Left hindlimb (tissue), 1 donor: ENCODE measurements at places on chromosomes 7 and 10.

DNA sequence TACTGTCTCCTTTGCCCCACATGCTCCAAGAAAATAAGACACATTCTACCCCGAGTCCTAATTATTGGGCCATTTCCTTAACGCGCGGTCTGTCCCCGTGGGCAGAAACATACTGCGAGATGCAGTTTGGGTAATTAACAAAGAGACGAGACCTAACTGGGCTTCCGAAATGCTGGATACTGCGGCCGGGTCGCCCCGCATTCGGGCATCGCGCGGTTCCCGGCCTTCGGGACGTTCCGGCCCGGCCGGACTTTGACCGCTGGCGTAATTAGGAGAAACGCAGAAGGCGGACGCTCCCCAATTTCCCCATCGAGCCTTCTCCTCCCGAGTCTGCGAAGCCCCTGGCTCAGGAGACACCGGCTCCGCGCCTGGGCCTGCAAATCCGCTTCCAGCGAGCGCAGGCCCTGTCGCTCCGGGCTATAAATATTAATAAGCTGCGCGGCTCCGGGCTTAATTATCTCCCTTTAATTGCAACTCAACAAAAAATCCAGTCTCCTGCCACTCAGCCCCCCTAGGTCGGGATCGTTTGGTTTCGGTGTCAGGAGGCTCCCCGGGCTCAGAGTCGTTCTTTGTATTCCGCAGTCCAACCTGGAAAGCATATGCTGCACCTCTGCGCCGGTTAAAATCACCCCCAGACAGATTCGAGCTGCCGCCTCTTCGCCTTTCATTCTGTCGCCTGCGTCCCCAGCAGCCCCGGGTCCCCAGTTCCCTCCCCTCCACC, 131.5 kb downstream of the SPAG6 start:
- no peak for DNase-seq

DNA sequence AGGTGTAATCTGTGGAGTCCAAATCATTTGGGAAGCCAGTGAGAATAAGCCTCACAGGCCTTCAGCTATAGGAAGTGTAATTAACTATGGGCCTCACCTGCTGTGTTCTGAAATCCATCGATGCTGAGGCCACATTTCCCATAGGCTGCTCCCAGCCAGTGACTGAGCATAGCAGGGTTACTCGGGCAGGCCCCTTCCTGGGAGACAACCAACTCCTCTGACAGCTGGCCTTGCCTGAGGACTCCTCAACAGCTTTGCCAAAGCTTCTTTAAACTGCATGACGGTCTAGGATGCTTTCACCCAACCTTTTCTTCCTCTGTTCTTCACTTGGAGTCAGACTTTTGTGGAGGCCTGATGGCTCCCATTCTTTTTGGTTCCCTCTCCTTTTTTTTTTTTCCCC, 63.8 kb upstream of the SMNDC1 start:
- DNase-seq = no peak

- DNase-seq = no peak
Observed at GRCh38 chr7:138667535-138668228, 33.5 kb downstream of the SVOPL start.

DNA sequence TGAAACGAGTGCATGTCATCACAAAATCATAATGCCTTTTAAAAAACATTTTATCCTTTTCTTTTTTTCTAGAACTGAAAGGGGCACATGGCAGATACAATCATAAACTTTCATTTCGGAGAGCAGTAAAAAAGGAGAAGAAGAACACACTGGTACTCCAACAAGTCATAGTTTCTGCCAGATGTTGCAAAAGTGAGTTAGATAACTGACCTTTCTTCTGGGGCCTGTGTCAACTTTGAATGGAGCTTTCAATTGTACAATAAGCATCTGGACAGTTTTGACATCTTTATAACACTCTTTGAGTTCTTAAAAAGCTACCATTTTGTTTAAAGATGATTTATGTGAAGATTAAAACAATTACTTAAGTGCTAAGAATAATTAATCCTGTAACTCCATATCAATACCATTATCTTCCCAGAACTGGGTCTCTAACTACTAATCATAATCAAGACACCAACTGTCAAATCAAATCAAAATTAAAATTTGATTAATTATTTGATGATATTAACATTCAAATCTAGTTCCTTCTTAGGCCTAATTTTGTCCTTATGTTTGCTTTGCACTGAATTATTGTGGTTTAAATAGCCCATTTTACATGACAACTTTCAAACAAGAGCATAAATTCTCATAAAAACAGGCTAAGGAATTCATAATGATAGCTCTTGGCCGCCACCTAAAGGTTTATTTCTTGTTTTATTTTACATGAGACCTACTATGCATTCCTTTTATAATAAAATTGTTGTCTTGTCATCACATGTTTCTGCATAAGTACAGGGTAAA, 19.5 kb upstream of the ITGB8 start:
- no peak for DNase-seq

- DNase-seq = no peak
Observed at GRCh38 chr10:61465901-61466632, 12.9 kb upstream of the TMEM26 start.
